Jurkat, Clone E6-1 (cell line): ENCODE measurements at places on chromosomes 4 and X.

- DNase-seq = no peak
These were observed 30.1 kb downstream of the SYTL5 start for GRCh38 chrX:38036466-38036865.

DNA sequence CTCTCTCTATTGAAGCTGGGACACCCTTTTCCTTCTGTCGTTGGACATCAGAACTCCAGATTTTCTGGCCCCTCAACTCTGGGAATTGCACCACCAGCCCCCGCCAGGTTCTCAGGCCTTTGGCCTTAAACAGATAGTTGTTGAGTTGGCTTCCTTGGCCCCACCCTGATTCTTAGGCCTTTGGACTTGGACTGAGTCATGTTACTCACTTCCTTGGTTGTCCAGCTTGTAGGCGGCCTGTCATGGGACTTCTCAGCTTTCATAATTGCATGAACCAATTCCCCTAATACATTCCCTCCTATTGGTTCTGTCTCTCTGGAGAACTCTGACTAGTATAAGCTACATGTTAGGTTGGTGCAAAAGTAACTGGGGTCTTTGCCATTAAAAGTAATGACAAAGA, 195.7 kb downstream of the GPAT3 start:
- no peak for DNase-seq

- DNase-seq = no peak
These were observed 637 bp downstream of the MAMLD1 start for GRCh38 chrX:150363561-150364346.

DNA sequence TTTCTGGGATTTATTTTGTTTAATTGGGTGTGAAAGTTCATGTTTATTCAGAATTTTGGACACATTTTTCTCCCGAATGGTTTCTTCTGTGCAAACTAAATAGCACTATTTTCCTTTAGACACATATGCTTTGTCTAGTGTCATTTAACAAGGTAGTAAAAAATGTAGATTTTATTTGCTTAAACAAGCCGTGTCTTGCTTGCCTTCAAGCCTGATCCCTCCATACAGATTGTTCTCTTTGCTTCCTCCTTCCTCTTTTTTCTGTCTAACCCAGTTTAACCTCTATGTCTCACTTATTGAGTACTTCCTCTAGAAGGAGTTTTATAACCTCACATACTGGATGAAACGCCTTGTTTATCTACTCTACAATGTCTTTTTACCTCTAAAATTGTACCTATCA, 211.8 kb downstream of the NPFFR2 start:
- no peak for DNase-seq

GRCh38 chr4:38667085-38667893, 3.3 kb downstream of the KLF3 start:
- DNase-seq = peak; percentile 59

DNA sequence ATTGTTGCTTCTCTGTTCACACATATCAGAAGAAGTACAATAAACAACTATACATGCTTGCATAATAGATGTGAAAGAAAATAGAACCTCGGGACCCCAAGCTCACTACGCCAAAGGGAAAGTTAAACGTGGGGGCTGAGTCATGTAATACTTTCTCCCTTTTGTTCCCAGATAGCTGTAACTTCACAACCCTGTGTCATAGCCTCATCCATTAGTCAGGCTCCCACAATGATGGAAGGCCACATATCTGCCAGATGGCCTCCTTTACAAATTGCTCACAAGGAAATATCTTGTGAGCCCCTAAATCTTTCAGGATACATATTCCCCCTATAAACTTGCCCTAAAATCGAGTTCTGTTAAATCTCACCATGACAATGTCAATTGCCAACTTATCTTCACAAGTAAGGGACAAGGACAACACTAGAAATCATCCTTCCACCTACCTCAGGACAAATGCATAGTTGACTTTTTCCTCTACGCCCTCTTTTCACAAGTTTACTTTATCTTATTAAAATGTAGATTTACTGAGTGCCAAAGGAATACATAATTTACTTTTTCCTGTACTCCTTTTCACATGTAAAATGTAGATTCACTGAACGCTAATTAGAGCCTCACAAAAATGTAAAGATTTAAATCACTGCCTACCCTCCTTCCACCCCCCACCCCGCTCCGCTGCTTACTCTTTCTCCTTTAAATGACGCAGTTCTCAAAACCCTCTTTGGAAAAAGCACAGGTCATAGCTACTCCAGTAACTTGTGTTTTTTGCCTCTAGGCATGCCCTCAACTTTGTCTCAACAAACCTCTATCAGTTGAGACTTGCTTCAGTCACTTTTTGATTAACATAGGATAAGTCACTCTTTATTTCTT, 477.1 kb downstream of the DTHD1 start:
- no peak for DNase-seq

DNA sequence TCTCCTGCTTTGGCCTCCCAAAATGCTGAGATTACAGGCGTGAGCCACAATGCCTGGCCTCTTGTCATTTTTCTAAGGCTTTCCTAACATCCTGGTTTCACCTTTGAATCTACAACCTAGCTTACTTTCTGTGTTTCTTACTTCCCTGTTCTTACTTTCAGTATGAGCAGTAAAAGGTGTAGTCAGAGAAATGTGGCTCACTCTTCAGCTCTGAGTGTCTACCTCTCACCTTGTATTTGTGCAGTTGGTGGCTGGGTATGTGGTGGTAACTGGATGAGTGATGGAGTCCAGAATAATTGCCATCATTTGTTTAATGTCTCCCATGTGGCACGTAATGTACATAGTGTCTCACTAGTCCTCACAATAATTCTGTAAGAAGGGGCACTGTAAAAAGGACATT, 19.1 kb upstream of the CXCL11 start:
- no peak for DNase-seq

- DNase-seq = no peak
These were observed 1372.4 kb downstream of the C4orf33 start for GRCh38 chr4:130468340-130468739.

DNA sequence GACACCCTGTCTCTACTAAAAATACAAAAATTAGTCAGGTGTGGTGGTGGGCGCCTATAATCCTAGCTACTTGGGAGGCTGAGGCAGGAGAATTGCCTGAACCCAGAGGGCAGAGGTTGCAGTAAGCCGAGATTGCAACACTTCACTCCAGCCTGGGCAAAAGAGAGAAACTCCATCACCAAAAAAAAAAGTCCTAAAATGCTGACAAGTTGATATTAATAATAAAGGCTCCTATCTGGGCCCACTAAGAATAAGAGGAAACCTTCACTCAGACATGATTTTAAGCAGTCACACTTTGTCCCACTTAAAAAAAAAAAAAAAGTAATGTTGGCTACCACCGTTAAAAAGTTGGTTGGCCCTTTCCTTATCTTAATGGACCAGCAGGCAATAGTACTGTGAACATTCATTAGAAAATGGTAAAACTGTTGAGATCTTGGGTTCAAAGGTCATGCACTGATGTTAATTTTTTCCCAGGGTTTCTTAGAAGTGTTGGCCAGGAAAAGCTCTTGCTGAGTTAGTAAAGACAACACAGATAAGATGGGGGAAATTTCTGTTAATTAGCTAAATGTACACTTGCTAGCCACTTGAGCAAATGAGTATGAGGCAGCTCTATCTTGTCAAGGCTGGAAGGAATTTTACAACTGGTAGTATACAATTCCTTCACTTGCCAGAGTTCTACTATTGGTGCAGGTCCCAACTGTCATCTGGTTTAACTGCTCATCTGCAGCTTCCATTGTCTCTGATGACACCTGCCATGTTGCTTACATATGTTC, 43.6 kb upstream of the BMP2K start:
- no peak for DNase-seq

- no peak for DNase-seq
These were observed 1676.8 kb upstream of the PCDH7 start for GRCh38 chr4:29043411-29043810.

DNA sequence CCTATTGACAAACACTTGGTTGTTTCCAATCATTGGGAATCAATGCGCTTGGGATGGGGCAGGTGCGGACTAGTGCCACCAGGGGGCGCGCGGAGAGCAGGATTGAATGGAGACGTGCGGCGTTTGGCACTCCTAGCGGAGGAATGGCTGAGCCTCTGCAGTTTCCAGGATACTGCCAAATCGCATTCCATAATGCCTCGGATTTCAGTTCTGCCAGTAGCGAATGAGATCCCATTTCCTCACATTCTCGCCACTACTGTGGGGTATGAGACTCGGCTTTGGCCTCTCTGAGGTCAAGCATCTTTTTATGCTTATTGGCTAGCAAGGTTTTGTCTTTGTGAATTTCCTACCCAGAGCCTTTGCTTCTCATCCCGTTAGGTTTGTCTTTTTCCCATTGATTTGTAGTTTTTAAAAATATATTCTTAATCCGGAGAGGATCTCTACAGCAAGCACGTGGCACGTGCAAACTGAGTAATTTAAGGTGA, 28.7 kb downstream of the CLDN34 start:
- DNase-seq = no peak

GRCh38 chr4:41748571-41749475, at the start of gene PHOX2B:
Gene PHOX2B, minus strand, starts transcription at chr4:41748725. Its CDS starts 115 bp downstream, at chr4:41748610.
- no peak for DNase-seq

DNA sequence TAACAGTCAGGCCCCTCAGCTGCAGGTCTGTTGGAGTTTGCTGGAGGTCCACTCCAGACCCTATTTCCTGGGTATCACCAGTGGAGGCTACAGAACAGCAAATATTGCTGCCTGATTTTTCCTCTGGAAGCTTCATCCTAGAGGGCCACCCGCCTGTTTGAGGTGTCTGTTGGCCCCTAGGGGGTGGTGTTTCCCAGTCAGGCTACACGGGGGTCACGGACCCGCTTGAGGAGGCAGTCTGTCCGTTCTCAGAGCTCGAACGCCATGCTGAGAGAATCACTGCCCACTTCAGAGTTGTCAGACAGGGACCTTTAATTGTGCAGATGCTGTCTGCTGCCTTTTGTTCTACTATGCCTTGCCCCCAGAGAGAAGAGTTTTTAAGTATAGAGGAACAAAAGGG, 160.8 kb downstream of the DKK2 start:
- DNase-seq = no peak

DNA sequence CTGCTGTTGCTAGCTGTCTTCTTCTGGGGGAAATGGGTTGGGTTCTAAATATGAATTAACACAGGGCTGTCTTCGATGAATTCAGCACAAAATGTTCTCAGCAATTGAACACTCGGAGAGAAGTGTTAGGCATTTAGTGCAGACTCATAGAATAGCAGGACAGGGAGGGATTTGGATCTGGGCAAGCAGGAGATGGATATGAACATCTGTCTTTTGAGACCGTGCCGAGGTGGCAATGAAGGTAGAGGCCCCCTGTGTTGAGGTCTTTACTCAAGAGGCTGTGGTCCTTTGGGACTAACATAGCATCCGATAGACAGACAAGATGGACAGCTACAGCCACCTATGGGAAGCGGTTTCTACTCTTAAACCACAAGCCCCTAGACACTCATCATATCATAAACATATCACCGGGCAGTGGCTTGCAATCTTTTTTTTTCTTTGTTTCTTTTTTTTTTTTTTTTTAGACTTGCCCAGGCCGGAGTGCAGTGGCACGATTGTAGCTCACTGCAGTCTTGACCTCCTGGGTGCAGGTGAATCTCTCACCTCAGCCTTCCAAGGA, 6.7 kb downstream of the CD99 start:
- DNase-seq = no peak

DNA sequence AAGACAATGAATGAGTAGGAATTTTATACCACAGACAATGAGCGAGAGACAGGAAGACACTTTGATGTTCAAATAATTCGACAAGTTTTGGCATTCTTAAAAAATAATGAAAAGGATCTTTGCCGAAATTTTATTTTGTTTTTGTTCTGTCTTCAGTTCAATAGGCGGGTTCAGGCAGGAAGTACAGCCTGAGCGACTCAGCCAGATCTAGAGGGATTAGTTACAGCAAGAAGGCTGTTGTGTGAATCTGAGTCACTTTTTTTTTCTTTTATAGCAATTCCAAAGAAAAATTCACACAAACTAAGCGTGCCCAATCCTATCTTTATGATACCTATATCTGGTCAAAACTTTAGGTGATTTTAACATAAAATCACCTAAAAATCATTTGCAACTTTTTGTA, 505.4 kb upstream of the FAM241A start:
- no peak for DNase-seq

DNA sequence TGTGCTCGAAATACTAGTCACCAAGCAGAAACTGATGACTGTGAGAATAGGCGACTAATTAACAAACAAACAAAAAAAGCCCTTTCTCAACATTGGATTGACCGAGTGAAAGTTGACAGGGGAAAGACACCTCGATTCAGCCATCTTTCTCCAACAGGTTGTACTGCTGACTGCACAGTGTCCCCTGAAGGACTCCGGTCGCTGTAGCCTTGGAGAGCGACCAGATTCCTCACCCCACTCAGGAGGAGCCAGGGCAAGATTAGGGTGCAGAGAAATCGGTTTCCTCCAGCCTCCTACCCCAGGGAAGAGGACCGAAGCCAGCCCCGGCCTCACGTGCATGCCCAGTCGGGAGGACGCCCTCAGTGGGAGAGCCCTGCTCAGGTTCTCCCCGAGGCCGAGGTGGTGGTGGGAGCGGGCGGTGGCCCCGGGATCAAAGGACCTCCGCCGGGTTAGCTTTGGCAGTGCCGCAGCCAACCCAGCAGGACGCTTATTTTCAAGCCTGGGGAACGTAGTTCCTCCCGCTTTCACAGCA, 1.1 kb upstream of the RAP1GDS1 start:
- DNase-seq = no peak

DNA sequence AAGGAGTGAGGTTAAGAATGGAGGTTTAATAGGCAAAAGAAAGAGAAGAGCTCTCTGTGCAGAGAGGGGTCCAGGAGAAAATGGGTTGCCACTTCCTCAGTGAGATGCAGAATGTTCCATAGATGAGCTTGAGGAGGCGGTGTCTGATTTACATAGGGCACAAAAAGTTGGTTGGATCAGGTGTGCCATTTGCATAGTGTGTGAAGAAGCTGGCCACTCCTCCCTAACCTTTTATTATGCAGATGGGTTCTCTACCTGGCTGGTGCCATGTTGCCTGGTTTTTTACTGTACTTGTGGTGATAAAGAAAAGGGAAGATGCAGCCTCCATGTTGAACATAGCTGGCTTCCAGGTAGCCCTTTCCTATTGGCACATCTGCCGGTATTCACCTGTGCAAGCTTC, 27.3 kb downstream of the SUPT20HL1 start:
- no peak for DNase-seq
